ENCODE measurements at places on chromosomes 16 and 17.
A peak's percentile ranks its signal among the peaks of the same experiment; 100 is the strongest.

- no peak for DNase-seq
These were observed 6.7 kb downstream of the HS3ST3B1 start for GRCh38 chr17:14307560-14308024.

DNA sequence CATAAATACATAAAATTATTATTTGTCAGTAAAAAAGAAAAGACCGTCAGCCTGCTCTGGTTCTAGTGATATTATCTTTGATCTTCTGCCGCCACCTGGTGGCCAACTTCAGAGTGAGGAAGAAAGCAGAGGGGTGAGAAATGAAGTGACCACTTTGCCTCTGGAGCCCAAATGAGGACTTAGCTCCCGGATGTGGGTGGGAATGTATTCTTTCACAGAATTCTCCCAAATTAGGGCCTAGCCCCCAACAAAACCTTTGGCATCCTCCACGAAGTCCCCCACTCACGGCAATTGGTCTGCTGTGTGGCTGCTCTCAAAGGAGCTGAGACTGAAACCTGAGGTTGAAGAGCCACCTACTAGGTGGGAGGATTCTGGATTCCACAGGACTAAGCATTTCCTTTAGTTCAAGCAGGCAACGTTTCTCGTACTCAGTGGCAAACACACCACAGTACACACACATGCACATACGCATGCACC lies 4.9 kb upstream of the ZNF267 start:
- DNase-seq: peak; percentile 85

DNA sequence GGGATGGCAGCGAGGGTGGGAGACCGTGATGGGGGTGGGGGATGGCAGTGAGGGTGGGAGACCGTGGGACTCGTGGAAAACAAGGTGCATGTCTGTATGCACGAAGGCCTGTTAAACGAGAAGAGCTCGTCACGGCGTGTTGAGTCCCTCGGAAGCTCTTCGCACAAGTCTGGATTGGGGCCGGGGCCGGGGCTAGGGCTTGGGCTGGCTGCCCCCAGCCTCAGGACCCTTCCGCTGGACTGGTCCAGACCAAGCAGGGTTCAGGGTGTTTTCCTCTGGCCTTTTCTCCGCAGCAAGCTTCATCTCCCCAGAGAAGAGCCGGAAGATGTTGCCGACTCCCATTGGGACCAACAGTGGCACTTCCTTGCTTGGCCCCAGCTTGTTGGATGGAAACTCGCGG lies 7.7 kb upstream of the JPT2 start:
- no peak for DNase-seq

GRCh38 chr17:72887917-72888316 lies 204.6 kb downstream of the SLC39A11 start:
- no peak for DNase-seq

GRCh38 chr17:64520359-64520758 lies 13.6 kb downstream of the CEP95 start:
- DNase-seq: no peak

DNA sequence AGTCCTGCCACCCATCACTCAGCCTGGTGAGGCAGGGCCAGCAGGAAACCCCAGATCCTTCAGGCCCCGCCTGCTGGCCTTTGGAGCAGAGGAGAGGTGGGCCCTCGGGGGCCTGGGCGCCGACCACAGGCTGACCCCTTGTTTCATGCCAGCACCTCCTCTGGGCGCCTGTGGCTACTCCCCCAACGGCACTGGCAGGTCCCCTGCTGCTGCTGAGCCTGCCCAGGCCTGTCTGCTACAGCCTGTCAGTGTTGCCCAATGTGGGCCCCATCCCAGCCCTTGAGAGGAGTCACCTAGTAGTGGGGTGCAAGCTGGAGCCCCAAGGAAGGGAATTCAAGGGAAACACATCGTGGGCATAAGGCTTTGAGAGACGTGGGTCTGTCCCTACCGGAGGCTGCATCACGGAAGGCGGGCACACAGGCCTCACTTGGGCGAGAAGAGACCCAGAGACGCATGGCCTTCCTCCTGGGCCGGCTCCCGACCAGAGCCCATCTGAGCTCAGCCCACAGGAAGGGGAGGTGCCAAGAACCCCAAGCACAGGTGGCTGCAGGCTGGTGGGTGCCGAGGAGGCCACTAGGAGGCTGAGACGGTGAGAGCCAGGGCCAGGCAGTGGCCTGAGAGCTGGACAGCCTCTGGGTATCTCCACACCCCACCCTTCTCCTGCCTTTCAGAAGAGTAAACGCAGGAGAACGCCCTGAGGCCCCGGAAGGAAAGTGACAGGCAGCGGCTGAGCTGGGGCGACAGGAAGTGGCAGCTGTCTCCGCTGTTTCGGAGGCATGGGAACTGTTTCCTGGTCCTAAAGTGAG lies 8.0 kb upstream of the FASN start:
- peak; percentile 78 for DNase-seq

DNA sequence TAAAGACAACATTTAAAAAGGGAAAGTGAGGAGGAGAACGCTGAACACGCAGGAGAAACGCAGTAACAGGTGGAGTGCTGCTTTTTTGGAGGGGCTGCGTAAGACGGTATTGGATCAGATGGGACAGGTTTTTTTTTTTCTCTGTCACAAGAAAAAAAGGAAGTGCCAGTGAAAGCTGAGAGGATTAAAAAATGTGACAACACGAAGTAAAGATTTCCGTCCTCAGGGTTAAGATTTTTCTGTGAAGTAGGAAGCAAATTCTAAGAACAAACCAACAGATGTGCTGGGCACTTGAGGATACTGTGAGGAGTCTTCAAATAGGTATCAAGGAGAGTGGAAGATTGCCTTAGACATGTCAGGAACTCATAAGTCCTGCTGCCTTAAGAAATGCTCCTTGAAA lies 5.8 kb upstream of the ABCA9 start:
- DNase-seq: peak; percentile 97

- no peak for DNase-seq
These were observed 10.9 kb upstream of the IL34 start for GRCh38 chr16:70635336-70636016.

GRCh38 chr16:19835968-19836421 lies 48.7 kb downstream of the GPRC5B start:
- DNase-seq: peak; percentile 4

DNA sequence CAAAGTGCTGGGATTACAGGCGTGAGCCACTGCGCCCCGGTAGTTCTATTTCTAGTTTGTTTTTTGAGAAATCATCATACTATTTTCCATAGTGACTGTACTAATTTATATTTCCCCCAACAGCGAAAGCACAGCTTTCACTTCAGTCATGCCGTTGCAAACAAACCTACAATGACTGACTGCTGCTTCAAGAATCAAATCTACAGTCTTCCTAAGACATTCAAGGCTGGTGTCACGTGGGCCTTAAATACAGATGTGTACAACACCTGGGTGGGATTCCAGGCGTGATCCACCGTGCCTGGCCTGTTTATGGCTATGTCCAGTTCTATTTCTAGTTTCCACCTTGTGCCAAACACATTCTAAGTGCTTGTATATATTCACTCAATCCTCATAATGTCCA lies 72.0 kb downstream of the ABCC6 start:
- no peak for DNase-seq

DNA sequence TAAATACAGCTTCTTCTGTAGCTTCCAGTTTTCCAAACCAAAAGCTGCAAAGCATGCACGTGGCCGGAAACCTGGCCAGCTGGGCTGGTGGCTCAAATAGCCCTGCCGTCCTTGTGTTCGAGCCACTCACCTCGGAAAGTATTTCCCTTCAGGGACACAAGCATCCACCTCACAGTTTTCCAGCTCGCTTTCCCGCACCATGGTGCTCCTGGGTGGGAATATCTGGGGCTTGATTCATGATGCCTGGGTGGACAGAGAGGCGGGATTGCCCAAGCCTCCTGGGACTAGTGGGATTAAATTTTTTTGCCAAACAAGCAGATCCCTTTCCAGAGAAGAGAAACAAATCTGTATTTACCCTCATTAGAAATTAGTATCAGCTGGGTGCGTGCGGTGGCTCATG lies 7.1 kb upstream of the MVD start:
- no peak for DNase-seq

DNA sequence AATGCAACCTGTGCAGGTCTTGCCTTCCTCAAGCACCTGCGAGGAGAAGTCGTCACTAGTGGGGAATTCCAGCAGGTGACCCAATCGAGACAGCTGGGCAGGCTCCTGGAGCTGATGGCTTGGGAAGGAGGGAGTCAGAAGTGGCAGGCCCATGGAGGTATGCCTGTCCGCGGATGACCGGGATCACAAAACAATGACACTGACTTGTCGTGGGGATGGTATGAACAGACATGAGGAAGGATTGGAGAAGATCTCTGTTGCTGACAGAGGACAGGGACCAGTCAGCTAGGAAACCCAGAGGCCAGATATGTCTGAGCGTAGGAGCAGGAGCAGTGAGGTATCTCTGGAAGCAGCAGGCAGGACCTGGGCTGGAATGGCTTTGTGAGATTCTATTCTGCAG lies 233.3 kb downstream of the SOX9 start:
- no peak for DNase-seq

DNA sequence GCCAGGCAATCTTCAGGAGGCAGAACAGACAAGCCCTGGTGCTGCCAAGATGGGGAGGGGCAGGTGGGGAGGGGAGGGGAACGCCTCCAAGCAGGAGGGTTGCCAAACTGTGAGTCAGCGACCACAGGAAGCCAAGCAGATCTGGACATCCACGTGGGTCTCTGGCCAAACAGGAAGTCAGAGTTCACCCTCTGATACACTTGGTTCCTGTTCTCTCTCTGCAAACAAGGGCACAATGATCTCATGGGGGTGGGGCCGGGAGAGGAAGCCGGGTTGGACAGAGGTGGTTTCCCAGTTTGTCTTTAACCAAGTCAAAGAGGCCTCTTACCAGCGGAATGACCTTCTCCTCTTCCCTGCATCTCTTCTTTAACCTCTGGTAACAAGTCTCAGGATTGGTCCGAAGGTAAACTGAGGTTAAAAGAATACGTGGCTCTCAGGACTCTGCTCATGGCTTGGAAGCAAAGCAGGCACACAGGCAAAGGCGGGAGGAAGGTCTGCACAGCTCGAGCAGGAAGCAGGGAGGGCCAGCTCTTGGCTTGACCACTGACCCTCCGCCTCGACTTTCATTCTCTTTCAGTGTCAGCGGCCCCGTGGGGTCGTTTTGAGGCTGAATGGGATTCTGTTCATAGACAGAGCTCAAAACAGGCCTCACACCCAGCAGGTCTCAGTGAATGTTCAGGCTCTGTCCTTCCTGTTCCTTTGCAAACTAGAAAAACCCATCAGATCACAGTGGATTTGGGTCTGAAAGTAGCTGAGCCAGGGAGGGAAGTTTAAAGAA lies 32.9 kb downstream of the TK2 start:
- peak; percentile 97 for DNase-seq

GRCh38 chr17:5330981-5331380 lies 48.9 kb downstream of the RABEP1 start:
- no peak for DNase-seq

DNA sequence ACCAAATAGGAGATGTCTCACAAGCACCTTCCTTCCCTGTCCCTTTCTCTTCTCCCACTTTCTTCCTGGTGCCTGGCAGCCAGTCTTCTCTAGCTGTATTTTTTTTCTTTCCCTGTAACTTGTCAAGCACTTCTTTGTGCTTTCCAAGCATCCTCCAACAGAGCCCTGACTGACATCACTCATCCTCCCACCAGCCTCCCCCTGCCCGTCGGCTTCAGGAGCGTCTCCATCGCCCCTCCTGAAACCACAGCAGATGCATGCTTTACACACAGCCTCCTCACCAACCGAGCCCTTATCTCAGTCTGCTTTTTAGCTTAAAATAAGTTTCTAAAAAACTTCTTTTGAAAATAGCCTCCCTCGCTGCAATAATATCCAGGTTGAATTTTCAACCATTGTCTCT lies 268.7 kb upstream of the CDH5 start:
- DNase-seq: no peak

- no peak for DNase-seq
These were observed 160.1 kb upstream of the CDH5 start for GRCh38 chr16:66206363-66206762.

- no peak for DNase-seq
These were observed 193.3 kb downstream of the GSG1L start for GRCh38 chr16:27870116-27870798.

- DNase-seq: peak; percentile 40
These were observed 13.3 kb upstream of the SDK2 start for GRCh38 chr17:73657473-73658116.

- no peak for DNase-seq
These were observed 276.6 kb upstream of the TNRC6C start for GRCh38 chr17:77681861-77682260.

- no peak for DNase-seq
These were observed 144.8 kb downstream of the CDH8 start for GRCh38 chr16:61891460-61891859.

DNA sequence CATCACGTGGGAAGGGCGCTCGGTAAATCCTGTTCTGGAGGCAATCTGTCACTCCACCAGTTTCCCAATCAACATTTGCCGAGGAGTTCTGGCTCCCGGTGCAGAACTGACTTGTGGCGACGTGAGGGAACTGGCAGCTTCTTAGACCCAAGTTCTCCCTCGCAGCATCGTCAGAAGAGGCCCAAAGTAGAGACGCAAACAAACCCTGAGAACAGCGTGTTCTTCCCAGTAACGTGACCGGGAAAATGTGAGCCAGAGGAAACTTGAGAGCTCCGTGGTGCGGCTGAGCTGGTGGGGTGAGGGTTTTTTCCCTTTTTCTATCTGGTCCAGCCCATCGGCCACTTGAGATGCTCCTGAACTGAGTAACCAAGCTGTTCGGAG lies 158.9 kb upstream of the CACNG5 start:
- no peak for DNase-seq

GRCh38 chr16:88969361-88969831 lies 7.6 kb downstream of the CBFA2T3 start:
- no peak for DNase-seq

- DNase-seq: no peak
These were observed 163.8 kb downstream of the PRKCA start for GRCh38 chr17:66466106-66466820.

DNA sequence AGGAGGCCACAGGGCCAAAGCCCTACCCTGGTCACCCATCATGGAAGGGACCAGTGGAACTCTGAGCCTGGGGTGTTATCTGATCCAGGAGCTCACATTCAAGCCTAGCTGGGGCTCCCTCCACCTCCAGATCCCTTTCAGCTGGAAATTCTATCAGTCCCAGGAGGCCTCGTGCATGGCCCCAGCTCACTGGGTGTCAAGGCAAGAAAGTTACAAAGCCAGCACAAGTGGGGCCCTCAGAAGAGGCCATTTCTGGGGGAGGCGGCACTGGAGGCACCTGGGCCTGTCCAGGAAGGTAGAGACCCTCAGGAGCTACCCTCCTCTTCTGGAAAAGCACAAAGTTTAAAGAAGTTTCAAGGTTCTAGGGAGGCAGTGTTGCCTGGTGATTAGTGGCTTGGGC lies 4.8 kb downstream of the CA7 start:
- no peak for DNase-seq

GRCh38 chr17:63365366-63366240 lies 80.5 kb downstream of the CYB561 start:
- no peak for DNase-seq

Measured in KBM-7 (cell line).